ENCODE measurements at places on chromosomes 2 and 18.

DNA sequence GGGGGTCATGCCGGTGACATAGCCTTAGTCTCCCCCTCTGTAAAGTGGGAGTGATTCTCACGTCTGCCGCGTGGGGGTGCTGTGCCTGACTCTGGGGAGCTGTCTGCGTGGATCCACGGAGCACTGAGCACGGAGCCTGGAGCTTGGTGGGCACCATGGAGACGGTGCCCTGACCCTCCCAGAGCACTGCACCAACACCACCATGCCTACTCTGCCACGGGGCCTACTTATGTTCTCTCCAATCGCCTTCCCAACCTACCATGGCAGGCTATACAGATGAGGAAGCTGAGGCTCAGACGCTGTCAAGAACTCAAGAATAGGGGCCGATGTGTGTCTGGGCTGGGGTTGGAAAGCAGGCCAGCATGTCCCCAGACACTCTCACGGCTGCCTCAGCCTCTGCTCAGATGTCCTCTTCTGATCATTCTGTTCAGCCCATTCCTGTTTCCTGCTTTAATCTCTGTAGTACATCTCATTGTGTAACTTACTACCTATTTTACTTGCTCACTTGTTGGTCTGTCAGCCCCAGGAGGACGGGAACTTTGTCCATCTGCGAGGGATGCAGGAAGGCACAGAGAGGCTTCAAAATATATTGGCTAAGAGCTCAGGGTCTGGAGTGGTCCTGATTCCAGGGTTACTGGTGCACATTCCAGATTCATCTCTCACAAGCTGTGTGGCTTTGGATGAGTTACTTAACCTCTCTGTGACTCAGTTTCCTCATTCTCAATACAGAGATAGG, 168.1 kb upstream of the HS6ST1 start:
- DNase-seq = no peak

GRCh38 chr2:108382196-108382595, 4.4 kb downstream of the SULT1C4 start:
- no peak for DNase-seq

DNA sequence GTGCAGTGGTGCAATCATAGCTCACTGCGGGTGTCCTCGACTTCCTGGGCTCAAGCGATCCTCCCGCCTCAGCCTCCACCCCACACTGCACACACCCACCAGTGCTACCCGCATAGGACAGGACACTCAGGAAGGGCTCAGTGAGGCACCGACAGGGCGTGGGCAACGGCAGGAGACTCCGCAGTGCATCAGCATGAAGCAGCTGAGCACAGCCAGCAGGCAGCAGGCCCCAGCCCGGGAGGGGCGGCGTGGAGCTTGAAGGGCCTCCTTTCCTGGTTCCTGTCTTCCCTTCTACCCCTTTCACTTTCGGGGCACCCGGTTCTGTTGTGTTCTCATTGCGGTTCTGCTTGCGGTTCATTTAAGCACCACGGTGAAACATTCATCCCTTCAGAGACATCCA, 89.8 kb downstream of the ZNF516 start:
- no peak for DNase-seq

- DNase-seq = no peak
Measured at GRCh38 chr2:19119326-19120001, 239.0 kb downstream of the OSR1 start.

GRCh38 chr2:83471655-83472054, 987.4 kb downstream of the SUCLG1 start:
- DNase-seq = no peak

GRCh38 chr2:82256983-82257632, 1952.6 kb upstream of the LRRTM1 start:
- no peak for DNase-seq

DNA sequence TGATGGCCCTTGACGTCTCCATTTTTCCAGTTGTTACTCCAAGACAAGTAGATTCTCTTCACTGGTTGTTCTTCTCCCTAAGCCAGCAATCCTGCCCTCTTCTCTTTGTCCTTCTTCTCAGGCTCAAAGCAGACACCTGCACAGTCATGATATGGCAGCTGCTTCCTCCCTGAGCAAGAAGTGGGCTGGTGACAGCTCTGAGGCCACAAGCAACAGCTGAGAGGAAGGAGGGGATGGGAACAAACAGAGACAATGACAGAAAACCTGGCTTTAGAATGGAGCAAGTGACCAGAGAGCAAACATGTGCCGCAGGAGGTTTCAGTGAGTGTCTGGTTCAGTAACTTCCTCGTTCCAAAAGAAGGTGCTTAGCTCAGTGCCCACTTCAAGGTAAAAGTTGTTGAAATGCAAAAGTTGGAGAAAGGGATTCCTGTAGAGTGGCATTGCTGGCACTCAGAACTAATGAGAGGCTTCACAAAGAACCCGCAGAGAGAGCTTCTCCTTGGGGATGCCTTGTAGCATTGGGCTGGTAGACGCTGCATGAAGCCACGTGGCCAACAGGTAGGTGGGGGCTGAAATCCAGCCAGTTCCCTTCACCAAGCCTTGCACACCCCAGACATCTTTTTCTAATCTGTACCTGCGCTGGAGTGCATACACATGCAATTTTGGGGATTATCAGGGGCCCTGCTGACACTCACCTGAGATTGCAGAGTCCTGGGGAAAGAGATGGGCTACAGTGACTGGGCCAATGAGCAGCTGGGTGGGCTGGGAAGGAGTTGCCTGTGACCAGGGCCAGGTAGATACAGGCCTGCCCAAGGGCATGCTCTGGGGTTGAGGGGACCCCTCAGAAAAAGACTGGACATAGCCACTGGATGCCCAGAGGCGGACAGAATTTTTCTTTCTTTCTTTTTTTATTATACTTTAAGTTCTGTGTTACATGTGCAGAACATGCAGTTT, 153.3 kb upstream of the RAB12 start:
- DNase-seq = no peak

GRCh38 chr2:55926974-55927373, 3.4 kb upstream of the EFEMP1 start:
- no peak for DNase-seq

DNA sequence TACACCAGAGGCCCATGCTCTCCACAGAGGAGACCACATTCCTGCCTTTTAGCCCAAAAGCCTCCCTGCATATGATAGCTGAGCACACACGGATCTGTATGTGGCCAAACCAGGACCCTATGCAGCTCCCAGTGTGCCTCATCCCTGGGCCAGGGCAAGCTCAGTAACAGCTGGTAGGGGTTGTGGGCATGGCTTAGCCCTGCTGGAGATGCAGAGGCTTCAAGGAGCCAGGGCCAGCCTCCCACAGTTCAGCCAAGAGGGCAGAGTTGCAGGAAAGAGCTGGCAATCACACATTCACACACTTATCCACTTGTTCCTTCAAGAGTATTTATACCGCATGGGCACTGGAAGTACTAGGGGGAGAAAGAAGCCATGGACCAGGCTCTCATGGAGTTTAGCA, 1.6 kb upstream of the LIMS2 start:
- DNase-seq = no peak

GRCh38 chr2:119650846-119651370, 28.1 kb upstream of the TMEM177 start:
- DNase-seq = no peak

- DNase-seq = no peak
Measured at GRCh38 chr2:235286622-235287374, 207.0 kb upstream of the AGAP1 start.

DNA sequence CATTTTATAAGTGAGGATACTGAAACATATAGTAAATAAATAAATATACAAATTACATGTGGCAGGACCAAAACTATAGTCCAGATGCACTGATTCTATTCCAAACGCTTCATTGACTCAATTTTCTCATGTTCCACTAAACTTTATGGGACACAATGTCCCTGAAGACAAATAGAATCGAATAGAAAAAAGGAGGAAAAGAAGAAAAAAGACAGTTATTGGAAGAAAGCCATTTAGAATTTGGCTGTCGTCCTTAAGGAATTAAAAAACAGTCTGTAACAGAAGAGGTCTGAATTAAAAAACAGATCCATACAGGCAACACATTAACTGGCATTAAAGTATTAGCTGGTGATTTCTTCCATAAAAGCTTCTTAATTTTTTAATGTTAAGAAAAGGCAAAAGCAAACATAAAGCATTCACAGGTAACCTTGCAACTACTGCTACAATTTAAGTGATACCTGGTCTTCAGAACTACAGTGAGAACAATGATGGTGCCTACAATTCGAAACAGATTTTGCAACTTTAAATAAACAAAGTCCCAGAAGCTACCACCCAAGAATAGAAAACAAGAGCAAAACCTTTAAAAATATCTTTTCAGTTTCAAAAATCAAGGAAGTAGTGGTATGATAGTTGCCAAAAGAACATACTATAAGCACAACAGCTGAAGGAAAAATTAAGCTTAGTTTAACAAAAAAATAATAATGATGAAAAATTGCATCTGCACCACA, 17.4 kb upstream of the CHAC2 start:
- no peak for DNase-seq

GRCh38 chr2:10469955-10470608, 22.0 kb upstream of the ODC1 start:
- no peak for DNase-seq

- no peak for DNase-seq
Measured at GRCh38 chr2:218002143-218002844, 501 bp downstream of the TNS1 start.

GRCh38 chr2:39068299-39069135, 52.3 kb downstream of the SOS1 start:
- no peak for DNase-seq

GRCh38 chr2:149765636-149766035, 178.1 kb upstream of the MMADHC start:
- DNase-seq = no peak

DNA sequence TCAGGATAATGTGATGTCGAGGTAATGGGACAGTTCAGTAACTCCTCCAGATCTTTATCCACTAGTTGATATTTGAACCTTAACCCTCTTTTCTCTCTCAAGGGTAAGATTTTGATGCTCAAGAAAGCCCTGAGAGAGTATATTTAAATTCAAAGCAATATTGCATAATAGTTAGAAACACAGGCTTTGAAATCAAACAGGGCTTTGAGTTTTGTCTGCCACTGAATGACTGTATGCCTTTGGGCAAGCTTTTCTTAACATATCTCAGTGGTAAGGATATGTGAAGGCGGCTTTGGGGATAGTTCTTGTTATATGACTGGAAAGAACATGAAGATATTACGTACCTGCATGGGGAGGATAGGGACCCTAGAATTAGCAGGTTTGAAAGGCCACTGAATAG, 11.1 kb downstream of the ITPRID2 start:
- no peak for DNase-seq

DNA sequence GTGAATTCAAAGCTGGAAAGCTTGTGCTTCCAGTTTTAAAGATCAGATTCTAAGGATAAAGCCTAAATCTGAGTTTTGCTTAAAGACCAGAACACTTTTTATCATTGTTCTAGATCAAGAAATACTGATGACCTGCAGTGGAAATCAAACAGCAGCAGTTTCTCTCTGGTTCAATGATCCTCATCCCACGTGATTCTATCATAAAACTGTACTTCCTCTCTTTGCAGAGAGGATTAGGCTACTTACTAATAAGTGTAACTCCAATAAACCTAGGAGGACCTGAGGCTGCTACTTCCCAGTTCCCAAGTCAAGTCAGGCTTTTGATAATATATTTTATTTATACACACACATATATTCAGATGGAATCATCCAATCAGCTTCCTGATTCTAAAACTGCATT, 81.9 kb downstream of the TCF4 start:
- DNase-seq = no peak

GRCh38 chr2:68734688-68735525, at the start of gene ARHGAP25:
ARHGAP25 (plus strand) TSS chr2:68734811; CDS start chr2:68735200, 389 bp downstream.
- DNase-seq = no peak

DNA sequence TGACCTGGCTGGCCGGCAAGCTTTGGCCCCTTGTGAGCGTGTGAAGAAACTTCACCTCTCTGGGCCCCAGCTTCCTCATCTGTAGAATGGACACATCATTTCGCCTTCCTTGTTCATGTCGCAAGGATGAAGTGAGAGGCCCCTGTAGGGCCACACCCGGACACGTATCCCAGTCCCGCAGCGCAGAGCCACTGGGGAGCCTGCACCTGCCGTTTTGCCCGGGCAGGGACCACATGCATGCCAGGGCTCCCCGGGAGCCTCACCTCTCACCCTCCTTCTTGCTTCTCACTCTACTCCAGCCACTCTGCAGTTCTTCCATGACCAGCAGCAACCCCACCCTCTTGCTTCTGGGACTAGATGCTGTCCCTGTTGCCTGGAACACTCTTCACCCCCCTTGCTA, 77.5 kb downstream of the FAM168B start:
- no peak for DNase-seq

GRCh38 chr18:70998490-70998889, 709.6 kb downstream of the SOCS6 start:
- no peak for DNase-seq

- DNase-seq = no peak
Measured at GRCh38 chr2:189927823-189928222, 134.7 kb downstream of the MSTN start.

- no peak for DNase-seq
Measured at GRCh38 chr2:74001121-74001520, 16.4 kb downstream of the TET3 start.

DNA sequence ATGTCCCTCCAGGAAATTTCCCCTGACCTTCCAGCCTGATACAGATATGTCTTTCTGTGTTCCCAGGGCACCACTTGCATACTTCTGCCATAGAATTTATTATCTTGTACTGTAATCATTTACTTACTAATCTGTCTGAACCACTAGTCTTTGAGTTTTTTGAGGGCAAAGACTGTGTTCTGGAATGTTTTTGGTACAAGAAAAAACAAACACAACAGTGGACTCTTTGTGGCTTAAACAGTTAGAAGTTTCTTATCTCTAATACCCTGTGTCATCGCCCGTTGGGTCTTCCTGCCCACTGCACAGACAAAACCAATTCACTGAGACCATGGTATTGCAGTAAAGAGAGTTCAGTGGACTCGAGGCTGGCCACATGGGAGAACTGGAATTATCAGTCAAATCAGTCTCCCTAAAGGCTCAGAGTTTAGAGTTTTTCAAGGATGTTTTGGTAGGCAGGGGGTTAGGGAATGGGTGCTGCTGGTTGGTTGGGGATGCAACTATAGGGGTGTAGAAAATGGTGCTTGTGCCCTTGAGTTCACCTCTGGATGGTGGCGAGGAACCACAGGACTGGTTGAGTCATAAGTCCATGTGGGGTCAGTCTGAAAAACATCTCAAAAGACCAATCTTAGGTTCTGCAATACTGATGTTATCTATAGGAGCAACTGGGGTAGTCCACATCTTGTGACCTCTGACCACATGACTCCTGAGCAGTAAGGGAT, 20.3 kb downstream of the RALB start:
- no peak for DNase-seq

DNA sequence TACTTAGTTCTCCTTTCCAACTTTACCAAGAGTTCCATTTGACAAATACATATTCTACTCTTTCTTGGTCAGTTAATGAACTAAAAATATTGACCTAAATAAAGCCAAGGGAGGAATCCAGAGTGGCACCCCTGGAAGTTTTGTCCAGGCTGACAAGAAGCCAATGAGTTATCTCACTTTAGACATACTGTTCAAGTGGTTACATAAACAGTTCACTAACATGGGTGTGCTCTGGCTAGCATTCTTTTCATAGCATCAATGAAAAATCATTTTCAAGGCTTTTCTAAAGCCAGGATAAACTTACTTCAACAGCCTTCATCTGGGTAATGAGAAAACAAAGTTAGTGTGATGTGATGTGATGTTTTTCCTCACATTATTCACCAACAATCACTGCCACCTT, 649.4 kb downstream of the TDRD15 start:
- no peak for DNase-seq
